Mesenchymal stem cell (in vitro differentiated cells and primary cell): ENCODE measurements at places on chromosomes 4 and X.

DNA sequence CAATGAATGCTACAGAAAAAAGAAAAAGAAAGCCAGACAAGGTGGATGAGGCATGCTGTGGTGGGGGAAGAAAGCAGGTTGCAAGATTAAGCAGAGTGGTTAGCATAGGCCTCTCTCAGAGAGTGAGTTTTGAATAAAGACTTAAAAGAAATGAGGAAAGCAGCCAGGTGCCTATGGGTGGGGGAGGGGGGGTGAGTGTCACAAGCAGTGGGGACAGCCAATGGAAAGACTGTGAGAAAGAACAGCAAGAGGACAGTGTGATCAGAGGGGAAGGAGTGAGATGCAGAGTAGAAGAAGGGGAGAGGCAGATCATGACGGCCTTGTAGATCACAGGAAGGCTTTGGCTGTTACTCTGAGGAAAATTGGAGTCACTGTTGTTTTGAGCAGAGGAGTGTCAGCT is 162.5 kb downstream of the SOX3 start:
- no peak for DNase-seq

DNA sequence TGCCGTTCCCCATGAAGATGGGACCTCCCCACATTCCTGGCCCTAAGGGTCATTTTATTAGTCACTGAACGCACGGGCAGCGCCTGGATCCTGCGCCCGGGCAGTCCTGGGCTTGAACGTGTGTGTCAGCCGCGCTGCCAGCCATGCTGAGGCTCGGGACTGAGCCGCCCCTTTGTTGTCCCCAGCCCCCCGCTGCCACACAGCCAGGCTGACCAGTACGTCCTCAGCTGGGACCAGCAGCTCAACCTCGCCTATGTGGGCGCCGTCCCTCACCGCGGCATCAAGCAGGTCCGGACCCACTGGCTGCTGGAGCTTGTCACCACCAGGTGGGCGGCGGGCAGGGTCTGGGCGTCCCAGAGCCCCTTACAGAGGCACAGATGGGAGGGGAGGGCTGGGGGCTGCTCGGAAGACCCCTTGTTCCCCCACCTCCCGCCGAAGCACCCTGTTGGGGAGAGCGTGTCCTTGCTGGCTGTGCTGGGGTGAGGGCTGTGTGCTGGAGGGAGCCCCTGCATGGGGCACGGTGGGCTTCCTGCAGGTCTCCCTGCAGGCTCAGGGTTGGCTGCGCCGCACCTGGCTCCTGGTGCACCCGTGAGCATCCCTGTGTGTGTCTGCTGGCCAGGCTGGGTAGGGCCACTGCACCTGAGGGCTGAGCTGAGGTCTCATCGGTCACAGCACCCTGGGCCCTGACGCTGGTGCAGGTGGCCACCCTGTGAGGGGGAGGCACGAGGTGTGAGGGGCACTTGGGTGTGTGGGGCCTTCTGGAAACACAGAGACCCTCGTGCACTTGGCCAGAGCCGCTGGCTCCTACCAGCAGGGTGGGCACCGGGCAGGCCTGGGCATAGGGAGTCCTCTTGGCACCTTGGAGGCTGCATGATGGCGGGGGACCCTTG is 1.0 kb downstream of the IDUA start:
- peak; percentile 58 for DNase-seq

DNA sequence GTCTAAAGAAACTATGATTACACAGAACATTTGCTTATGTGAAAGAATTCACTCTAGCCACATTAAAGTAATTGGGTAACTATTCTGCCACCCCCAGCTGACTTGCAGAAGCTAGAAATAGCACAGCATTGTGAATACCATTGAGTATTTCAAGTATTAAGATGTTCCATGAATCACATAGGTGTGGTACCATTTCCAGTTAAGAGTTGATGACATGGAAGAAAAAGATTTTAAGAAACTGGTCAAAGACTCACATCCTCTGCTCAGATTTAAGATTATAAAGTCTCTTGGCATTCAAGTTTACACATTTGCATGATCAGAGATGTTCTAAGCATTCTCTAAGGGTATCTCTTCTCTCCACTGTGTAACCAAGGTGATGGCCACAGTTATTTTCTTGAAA is 287.5 kb downstream of the CAMK2D start:
- DNase-seq, result peak; percentile 71

GRCh38 chr4:80608281-80608980 is 272.9 kb downstream of the CFAP299 start:
- no peak for DNase-seq

- DNase-seq, result peak; percentile 37
These were observed 32.5 kb downstream of the HMGB2 start for GRCh38 chr4:173301518-173302201.

DNA sequence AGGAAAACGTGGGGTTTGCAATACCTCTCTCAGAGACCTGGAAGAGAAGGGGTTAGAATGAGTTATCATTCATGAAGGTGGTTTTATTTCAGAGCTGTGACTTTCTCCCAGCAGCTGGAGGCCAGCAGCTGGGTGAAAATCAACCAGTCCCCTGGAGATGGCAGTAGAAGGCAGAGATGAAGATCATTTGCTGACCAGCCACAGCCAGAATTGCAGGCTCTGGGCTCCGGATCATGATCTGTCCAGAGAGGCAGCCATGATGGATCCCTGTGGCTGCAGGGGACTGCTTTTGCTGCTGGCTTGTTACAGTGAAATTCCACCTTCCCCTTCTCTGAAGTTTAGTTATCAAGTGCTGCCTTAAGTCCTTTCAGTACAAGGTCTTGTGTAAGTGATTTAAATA is 46.9 kb upstream of the TAB3 start:
- peak; percentile 28 for DNase-seq

DNA sequence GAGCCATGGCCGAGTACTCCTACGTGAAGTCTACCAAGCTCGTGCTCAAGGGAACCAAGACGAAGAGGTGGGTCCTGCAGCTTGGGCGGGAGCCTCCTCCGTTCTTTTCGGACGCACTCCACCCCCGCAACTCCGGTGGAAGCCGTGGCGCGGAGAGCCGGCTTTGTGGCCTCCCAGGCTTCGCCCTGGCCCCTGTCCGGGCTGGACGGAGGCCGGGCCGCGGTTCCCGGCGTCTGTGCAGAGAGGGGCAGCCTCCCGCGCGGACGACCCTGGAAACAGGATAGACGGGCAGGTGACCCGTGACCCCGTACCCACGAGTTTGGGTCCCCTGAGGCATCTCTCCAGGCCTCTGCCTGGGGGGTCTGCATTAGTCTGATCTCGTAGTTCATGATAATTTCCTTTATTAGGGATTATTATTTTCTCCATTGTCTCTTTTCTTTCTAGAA is 356 bp downstream of the FRG1 start:
- DNase-seq, result no peak

DNA sequence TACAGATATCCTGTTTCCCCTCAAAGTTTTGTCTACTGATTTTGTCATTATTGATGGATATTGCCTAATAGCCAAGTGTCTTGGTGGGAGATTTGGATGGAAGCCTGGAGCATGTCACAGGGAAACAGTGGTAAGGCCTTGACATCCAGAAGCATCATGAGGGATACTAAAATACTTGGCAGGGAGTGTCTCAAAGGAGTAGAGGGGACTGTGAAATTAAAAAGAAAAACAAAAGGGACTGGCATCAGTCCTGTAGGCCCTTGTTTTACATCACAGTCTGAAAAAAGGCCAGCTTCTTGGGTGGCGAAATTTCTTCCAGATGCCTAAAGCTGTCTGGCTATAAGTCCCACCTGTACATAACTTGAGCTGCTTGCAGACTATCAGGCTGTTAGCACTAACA is 83.8 kb downstream of the GUCY2F start:
- DNase-seq, result no peak

- DNase-seq, result no peak
These were observed 25.6 kb downstream of the RPA4 start for GRCh38 chrX:96909291-96909690.

- DNase-seq, result peak; percentile 80
These were observed 1637.3 kb upstream of the PABPC4L start for GRCh38 chr4:135838889-135839288.

GRCh38 chr4:135485371-135485770 is 1283.8 kb upstream of the PABPC4L start:
- DNase-seq, result no peak

- DNase-seq, result no peak
These were observed 72.9 kb downstream of the SHOX start for GRCh38 chrX:703466-703865.

DNA sequence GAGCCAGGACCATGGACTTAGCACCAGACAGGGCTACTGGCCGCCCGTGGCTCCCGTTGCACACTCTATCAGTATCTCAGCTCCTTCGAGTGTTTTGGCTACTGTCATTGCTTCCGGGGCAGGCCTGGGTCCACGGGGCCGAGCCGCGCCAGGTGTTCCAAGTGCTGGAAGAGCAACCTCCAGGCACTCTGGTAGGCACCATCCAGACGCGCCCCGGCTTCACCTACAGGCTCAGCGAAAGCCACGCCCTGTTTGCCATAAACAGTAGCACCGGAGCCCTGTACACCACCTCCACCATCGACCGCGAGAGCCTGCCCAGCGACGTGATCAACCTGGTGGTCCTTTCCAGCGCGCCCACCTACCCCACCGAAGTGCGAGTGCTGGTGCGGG is 1.6 kb downstream of the FAT4 start:
- no peak for DNase-seq

DNA sequence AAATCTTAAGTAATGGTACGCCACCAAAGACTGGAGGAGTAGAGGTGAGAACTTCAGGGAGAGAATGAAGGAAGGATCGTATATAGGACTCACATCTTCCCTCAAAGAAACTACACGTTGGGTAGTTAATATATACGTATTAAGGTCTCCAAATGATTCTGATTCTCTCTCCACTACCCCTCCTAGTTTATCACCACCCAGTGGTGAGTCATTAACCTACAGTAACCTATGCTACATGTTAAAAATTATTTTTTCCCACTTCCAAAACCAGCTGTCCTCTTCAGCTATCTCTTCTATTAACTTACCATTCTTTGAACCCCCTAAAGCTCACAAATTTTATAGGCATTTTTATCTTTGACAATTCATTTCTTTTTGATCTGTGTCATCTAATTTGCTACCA is 69.7 kb downstream of the RPS6KA6 start:
- DNase-seq, result no peak

GRCh38 chr4:185710487-185710995 is 101.5 kb downstream of the SORBS2 start:
- DNase-seq, result no peak

DNA sequence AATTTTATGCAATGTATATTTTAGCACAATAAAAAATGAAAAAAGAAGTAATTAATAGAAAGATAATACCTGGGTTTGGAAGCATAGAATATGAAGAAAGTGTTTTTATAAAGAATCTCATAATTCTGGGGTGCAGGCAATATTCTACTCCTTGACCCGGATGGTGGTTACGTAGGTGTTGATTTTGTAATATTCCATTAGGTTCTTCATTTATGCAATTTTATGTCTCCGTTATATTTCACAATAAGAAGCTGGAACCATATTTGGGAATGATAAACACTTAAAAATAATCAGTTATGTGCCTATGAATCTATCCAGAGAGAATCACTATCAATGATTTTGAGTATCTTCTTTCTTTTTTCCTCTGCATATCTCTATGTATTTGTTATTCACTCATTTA is 38.5 kb downstream of the CHRNA9 start:
- DNase-seq, result no peak

DNA sequence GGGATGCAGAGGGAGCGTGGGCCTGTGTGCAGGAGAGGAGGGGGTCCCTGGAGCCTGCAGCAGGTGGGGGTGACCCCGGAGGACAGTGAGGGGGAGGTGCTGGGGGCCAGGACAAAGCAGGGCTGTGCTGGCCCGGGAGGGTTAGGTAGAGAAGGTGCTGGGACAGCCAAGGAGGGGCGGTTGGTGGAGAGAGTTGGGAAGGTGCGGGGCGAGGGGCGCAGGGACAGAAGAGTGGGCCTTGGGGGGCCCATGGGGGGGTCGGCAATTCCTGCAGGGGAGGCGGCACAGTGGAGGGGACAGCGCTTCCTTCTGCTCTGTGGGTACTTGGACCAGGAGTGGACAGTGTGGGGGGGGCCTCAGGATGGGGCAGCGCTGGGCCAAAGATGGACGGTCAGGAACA is 32.5 kb downstream of the LRPAP1 start:
- no peak for DNase-seq
